ENCODE measurements at places on chromosomes 3 and 15. TPM values are rescaled to one million over a fixed set of nuclear protein-coding genes. Genes with fewer than 3 reads are reported as not detected.

Gene CCDC39
- not detected for total RNA-seq

Gene PCCB
- total RNA-seq, result 20.7 TPM

Gene PAK6
- 3.4 TPM for total RNA-seq

Gene NPHP3
- 7.4 TPM for total RNA-seq

GRCh38 chr15:100760357-100760903 lies 119.2 kb upstream of the ALDH1A3 start:
- DNase-seq, result no peak

DNA sequence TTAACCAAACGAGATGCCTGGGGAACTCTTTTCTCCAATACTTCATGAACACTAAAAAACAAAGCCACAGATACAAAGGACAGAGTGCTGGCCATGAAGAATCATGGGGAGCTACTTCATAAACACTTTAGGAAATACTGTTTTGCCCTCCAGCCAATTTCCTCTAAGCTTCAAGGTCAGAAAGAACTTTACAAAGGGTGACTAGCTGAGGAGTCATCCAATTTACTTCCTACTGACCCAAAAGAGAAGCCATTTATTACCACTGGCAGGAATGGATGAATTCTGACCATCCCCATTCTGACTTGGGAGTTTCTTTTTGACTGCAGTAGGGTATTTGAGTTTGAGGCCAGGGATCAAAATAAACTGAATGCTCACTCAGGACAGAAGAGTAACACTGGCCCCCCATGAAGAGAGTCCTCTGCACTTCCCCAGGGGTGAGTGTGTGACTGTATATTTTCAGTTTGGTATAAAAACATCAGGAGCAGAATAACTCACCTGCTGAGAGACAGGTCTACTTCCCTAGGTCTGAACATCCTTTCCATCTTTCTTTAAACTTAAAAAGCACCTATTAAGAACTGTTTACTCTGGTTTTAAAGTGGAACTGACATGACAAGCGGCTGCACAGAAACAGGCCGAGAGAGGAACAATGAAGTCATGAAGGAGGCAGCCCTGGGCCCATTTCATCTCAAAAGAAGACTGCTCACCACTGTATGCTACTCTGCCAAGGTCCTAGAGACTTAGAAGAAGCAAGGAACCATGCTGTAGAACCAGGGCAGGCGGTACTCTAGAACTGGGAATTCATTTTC lies 203.6 kb downstream of the TNIK start:
- no peak for DNase-seq

- no peak for DNase-seq
Observed at GRCh38 chr15:40933517-40933902, 4.4 kb downstream of the DLL4 start.

DNA sequence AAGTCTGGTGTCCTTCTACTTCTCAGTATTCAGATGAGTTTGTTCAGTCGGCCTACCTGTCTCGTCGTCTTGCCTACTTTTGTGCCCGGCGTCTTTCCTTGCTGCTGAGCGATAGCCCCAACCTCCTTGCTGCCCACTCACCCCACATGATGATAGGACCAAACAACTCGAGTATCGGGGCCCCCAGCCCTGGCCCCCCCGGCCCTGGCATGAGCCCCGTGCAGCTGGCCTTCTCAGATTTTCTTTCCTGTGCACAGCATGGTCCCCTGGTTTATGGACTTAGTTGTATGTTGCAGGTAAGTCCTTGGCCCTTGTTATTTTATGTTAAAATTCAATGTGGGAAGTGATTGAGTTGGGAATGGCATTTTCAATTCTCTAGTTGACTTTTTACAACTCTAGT lies 43.2 kb downstream of the GPR171 start:
- no peak for DNase-seq

DNA sequence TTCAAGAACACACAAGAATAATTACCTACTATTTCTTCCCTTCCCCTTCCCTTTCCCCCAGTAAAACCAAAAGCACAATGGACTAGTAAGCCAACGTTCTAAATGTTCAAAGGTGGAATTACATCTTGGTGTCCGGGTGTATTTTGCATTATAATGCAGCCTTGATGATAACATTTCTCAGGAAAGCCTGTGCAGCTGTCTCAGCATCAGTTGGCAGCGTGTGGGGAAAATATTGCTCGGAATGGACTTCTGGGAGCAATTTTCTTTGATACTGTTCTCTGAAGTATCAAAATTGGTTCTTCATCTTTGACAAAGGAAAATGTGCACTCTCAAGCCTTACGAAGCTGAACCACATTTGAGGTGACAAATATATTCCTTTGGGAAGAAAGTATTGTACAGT lies 198.9 kb downstream of the AGBL1 start:
- no peak for DNase-seq

- DNase-seq, result no peak
Observed at GRCh38 chr15:92907229-92907628, 7.1 kb downstream of the CHD2 start.

DNA sequence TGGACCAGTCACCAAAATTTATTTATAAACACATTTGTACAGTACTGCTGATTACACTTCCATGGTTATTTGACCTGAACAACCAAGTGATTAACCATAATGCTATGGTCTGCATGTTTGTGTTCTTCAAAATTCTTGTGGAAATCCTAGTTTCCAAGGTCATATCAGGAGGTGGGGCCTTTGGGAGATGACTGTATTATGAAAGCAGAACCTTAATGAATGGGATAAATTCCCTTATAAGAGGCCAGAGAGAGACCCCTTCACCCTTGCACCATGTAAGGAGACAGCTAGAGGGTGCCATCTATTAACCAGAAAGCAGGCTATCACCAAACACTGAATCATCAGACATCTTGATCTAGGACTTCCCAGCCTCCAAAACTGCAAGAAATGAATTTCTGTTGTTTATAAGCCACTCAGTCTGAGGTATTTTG lies 1.9 kb downstream of the SCAPER start:
- no peak for DNase-seq

DNA sequence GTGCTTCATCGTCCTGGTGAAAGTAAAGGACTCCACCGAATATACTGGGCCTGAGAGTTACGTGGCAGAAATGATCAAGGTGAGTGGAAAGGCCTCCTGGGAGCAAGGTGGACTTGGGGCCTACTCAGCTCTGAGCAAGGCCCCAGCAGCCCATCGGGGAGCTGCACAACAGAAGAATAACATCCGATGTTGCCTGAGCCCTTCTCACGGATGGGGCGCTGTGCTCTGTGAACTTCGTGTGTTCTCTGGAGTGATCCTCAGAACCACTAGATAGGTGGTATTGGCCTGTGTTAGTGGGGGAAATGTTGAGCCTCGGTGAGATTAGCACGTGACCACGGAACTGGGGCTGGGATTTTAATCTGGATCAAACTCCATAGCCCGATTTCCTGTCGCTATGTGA lies 161.1 kb upstream of the BHLHE40 start:
- DNase-seq, result no peak

GRCh38 chr3:10354361-10355015 lies 33.6 kb upstream of the SEC13 start:
- DNase-seq, result no peak

DNA sequence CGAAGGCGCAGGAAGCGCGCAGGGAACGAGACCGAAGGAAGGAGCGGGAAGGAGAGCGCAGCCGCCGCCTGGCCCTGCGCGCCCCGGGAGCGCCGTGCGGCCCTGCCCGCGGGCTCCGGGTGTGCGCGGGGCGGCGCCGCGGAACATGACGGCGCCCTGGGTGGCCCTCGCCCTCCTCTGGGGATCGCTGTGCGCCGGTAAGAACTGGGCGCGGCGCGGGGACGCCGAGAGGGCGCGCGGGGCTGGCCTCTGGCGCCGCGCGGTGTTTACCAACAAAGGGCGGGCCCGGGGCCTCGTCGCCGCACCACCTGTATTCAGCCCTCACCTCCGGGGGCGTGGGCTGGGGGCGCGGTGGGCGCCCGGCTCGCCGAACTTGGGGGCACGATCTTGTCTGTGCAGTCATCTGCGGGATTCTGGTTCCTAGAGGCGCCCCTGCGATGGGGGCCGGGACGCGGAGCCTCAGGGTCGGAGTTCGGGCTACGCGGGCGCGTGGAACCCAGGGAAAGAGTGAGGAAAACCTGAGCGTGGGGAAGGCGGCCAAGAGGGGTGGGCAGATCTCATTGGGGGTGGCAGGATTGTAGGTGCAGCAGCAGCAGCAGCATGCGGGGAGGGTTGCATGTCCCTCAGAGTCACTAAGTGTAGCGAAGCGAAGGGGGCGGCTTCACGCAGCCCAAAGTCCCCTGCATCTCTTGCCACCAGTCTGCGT lies 641 bp downstream of the ACVR2B start:
- DNase-seq, result peak; percentile 85

- DNase-seq, result no peak
Observed at GRCh38 chr3:99620976-99621375, 17.4 kb upstream of the COL8A1 start.

GRCh38 chr3:108406063-108406660 lies 104.2 kb downstream of the MYH15 start:
- DNase-seq, result no peak

DNA sequence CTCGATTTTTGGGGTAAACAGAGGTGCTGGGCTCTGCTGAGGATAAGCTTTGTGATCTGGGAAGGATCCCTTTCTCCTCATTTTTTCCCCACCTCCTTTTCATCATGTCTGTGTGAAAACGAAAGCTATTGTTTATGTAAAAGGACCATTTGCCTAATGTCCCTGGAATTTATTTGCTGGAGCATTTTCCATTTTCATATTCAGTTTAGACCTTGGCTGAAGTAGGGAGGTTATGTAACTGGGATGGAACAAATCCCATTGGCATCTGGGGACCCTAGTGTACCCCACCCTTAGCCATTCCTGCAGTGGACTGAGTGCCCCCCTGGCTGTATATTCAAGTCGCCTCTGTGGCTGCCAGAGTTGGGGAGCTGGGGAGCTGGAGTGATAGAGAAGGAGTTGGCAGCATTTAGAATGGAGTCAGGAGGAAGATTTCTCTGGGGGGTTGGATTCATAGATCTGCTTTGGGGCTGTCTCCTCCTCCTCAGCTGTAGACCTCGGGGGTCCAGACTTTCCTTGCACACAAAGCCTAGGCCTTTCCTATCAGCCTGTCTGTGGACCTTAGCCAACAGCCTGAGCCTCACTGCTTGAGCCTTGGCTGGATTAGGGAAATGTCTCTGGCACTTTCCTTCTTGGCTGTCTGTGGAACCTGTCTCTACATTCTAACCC lies 270.4 kb upstream of the CTDSPL start:
- no peak for DNase-seq

DNA sequence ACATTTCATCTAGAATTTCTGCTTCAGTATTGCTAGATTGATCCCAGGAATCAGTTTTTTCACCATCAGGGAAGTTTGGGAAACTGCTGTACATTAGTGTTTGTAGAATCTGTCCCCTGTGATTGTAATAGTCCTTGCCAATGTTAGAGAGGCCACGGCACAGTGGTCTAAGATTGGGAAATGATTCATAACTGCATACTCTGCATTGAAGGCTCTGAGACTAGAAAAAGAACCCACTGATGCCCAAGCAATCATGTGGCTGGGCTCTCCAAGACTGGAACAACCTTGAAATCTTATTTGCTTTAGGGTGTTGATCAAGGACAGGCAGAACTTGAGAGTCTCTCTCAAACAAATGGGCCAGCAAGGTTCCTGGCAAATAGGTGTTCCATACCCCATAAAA lies 245.6 kb upstream of the LRTM1 start:
- DNase-seq, result no peak

GRCh38 chr3:18389108-18389733 lies 35.9 kb downstream of the SATB1 start:
- DNase-seq, result no peak

DNA sequence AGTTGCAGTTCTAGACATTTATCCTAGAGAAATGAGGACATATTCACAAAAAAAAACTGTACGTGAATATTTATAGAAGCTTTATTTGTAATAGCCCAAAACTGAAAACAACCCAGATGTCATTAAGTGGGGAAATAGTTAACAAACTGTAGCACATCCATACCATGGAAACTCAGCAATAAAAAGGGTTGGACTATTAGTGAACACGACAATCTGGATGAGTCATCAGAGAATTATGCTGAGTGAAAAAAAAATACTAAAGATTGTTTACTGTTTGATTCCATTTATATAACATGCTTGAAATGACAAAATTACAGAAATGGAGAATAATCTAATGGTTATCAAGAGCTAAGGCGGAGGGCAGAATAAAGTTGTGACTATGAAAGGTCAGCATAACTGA lies 59.5 kb downstream of the CPA3 start:
- DNase-seq, result no peak

- peak; percentile 63 for DNase-seq
Observed at GRCh38 chr15:64452988-64453688, 7.2 kb upstream of the ZNF609 start.

DNA sequence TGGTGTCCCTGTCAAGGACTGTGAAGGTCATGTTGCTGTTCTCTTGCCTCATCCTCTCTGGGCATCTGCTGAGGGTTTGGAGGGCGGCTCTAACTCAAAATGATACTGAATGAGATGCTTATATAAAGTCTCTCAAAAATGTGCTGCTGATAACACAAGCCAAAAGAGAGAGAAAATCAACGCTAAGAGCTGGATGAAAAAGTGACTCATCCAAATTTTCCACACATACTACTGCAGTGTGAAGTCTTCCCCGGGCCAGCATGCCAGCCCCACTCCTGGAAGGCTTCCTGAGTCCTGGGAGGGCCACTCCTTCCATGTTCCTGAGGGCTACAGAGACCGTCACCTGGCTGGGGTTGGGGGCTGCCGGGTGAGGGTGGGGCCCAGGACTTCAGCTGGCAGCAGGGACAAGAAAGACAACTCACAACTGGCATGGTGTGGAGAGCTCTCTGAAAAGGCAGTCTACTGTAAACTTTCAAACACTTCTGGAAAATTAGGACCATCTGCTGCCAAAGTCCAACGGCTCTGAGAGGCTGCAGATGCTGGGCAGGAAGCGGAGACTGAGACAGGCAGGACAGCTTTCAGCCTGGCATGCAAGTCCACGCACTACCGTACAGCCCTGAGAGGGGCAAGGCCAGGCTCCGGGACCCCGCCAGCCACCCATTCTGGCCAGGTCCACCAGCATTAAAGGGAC lies 200.3 kb downstream of the ADAMTS17 start:
- DNase-seq, result no peak

DNA sequence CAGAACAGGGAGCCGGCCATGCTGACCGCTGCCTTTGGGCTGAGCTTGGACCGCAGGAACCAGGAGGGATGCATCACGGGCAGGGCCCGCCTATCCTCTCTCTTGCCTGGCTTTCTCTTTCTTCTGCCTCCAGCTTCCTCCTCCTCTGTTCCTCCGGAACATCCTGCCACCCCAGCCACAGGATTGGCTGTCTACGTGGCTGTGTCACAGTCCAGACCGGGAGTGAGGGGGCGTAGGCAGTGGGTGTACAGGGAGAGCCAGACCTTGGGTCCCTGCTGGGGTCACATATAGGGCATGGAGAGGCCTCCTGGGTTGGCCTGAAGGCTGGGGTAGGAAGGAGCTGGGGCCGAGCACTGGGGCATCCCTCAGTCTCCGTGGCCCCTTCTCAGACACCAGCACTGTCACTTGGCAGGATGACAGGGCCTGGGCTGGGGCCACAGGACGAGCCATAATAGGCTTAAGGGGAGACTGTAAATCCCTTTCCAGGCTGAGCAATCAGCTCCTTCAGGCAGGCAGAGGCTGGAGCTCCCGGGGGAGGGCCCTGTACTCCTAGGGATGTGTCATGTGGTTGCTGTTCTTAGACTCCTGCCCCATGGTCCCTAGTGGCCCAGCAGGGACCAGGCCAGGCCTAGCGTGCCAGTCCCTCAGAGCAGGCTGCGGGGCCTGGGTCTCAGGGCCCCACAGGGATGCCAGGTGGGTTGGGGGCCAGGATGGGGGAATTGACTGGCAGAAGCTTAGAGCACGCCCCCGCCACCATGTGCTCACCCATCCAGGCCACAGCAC lies 25.4 kb downstream of the LINGO1 start:
- no peak for DNase-seq

Measured in pancreas (tissue), 10 donors.